ENCODE measurements at places on chromosomes 6 and 20.
A peak's percentile ranks its signal among the peaks of the same experiment; 100 is the strongest.

DNA sequence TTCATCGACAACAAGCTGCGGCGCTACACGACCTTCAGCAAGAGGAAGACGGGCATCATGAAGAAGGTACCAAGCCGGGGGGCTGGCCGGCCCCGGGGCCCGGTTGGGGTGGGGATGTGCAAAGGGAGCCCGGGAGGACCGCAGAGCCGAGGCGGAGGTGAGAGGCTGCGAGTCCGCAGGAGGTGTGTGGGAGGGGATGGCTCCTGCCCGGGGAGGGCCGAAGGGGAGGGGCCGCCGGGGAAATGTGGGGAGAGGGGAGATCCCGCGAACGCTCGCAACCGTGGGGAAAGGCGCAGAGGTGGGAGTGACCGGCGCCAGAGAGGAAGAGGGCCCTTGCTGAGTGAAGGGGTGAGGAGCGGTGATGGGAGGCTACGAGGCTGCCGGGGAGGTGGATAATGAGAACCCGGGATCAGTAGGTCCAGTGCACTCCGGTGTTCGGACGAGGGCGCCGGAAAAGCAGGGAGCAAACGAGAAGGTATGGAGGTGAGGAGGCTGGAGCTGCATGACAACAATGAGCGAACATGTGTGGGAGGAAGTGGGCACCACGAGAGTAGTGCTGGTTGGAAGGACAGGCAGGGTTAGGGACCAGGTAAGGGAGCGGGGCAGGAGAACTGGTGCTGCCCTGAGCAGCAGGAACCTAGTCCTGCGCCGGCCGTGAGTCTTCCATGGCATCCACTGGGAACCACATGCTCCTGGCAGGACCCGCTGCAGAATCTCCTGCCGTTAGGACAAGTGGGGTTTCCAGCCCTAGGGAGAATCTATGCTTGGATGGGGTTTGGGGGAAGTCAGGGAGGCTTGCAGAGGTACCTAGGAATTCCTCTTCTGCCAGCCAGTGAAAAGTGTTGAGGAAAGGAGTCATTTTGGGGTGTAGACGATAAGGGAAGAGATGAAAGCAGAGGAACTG lies 1.3 kb downstream of the SRF start:
- DNase-seq = peak; percentile 49

- DNase-seq = no peak
Measured at GRCh38 chr6:82910395-82910794, 155.2 kb downstream of the UBE3D start.

DNA sequence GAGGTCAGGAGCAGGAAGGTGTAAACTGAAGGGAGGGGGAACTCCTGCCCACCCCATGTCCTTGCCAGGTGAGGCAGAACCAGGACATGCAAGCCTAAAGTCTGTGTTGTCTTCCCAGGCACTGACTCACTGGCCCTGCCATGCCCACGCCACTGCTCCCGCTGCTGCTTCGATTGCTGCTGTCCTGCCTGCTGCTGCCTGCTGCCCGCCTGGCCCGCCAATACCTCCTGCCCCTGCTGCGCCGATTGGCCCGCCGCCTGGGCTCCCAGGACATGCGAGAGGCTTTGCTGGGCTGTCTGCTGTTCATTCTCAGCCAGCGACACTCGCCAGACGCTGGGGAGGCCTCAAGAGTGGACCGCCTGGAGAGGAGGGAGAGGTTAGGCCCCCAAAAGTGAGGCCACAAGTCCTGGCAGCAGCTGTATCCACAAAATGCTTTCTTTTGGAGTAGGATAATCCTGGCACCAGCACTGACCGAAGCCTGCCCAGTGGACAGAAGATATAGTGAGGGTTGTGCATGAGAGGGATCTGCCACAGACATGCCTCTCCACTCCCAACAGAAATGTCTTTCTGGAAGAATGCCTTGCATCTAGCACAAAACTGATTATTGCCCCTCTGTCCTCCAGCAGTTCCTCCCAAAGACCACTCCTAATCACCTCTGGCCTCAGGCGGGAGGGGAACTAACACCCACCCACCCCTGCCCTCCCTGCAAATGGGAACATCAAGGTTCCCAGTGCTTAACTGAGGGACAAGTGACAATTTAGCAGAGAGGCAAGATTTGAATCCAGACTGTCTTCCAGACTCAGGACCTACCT lies 812 bp downstream of the MYMX start:
- DNase-seq = no peak

GRCh38 chr20:48697845-48698491 lies 129.8 kb downstream of the PREX1 start:
- DNase-seq = no peak

DNA sequence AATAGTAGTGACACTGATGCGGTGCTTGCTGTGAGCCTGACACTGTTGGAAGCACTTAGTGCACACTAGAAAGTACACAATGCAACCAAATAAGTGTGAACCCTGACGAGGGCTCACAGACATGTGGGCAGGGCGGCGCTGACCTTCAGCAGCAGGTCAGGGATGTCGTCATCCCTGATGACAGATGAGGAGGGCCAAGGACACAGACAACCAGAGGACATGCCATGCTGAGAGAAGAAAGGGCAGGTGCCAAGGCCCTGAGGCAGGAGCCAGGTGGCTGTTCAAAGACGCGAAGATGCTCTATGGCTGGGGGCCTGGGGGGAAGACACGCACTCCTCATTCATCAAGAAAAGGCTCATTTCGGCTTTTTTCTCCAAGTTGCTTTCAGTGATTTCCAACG lies 176.4 kb upstream of the CST7 start:
- no peak for DNase-seq

DNA sequence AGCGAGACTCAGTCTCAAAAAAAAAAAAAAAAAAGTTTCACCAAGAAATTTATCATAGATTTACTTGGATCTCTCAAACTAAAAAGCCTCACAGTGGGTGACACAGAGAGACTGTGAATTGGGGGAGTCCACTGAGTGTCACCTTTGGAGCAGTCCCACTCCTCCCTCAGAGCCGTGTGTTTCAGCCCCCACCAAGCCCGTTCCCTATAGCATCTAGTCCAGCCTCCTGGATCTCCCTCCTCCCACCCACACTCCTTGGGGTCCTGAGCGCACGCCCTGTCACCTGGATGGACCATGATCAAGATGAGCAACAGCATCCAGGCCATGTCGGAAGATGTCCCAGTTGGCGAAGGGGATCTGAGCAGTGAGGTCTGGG lies 422 bp downstream of the NCR3 start:
- no peak for DNase-seq

DNA sequence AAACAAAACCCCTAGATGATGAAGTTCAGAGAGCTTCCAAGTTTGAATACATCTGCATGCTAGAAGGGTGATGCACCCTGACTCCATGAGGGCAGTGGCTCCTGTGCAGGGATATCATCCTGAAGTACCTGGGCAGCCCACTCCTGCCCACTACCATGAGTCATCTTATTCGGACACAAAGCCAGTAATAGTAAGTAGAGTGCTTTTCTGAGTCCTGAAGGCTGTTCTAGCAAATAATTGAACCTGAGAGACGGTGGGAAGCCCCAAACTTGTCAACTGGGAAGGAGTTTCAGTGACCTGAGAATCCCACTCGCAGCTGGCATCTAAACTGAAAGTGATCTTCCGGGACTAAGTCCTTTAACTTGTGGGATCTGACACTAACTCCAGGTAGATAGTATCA lies 152.9 kb upstream of the COL21A1 start:
- DNase-seq = no peak

GRCh38 chr20:17381724-17382123 lies 149.5 kb downstream of the BFSP1 start:
- DNase-seq = no peak

- no peak for DNase-seq
Measured at GRCh38 chr20:51864967-51865366, 62.6 kb upstream of the SALL4 start.

- no peak for DNase-seq
Measured at GRCh38 chr6:84066536-84066935, 33.0 kb downstream of the MRAP2 start.

GRCh38 chr6:25874822-25875562 lies 949 bp upstream of the SLC17A3 start:
- no peak for DNase-seq

DNA sequence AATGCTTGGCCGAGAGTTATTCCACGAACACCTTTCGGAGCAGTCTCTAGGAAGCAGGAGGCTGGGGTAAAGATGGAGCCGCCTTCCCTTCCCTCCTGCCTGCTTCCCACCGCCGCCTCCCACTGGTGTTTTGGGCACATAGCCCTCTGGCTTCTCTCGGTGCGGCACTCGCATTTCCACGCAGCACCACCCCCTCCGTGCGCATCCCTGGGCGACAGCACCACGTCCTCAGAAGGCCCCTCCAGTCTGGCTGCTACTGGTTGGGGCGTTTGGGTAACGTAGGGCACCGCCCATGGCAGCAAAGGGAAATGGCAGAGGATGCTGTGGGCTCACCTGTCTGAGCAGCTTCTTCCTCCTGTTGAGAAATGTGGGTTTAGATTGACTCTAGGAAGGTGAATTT lies 2.4 kb downstream of the COL20A1 start:
- DNase-seq = no peak

GRCh38 chr20:49938173-49939163 lies 2.3 kb downstream of the RNF114 start:
- no peak for DNase-seq

DNA sequence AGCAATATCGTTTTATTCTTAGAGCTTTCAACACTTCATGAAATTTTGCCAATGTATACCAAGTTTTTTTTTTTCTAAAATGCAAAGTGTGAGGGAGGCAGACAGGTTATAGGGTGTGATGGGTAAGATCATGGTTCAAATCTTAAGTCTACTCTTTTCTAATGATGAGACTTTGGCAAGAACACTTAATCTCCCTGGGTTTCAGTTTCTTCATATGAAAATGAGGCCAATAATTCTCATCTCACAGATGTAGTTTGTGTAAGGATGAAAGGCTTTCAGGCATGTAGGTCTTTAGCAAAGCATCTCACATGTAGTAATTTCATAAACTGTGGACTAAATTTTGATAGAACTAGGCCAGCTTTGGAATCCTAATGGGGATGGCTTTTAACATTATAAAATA lies 457.1 kb downstream of the QKI start:
- no peak for DNase-seq

GRCh38 chr20:31594558-31595379 lies 10.3 kb upstream of the ID1 start:
- DNase-seq = no peak

- DNase-seq = no peak
Measured at GRCh38 chr6:166933396-166933795, 23.0 kb downstream of the RNASET2 start.

GRCh38 chr6:159633196-159633595 lies 59.8 kb downstream of the SOD2 start:
- no peak for DNase-seq

- no peak for DNase-seq
Measured at GRCh38 chr20:25237610-25238318, 10.1 kb upstream of the PYGB start.

DNA sequence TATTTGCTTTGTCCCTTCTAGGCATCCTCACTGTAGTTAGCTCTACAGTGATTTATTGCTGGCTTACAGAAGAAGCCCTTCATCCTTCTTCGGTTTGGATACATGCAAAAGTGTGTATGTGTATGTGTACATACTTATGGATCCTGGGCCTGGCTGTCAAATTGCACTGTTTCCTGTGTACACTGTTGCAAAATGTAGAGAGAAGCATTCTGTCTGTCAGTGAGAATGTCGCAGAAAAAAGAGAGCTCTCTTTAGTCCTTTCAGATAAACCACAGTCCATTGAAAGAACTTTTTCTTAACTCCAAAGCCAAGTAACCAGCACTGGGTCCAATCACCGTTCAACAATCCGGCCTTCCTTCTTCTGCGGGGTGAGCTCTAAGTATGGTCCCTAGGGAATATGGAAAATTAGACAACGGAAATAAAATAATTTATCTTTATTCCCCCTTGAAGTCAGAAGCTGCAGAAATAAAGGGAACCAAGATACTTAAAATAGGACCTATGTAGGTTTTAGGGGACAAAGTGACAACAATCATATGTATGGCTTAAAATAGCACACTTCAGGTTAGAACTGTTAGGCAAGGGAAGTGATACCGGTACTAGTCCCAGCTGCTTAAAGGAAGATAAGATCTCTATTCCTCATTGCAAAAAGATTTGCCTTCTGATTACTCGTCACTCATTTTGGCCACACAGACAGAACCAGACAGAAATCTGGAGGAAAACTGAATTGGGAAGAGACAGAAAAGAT lies 107.0 kb downstream of the CD83 start:
- DNase-seq = no peak

DNA sequence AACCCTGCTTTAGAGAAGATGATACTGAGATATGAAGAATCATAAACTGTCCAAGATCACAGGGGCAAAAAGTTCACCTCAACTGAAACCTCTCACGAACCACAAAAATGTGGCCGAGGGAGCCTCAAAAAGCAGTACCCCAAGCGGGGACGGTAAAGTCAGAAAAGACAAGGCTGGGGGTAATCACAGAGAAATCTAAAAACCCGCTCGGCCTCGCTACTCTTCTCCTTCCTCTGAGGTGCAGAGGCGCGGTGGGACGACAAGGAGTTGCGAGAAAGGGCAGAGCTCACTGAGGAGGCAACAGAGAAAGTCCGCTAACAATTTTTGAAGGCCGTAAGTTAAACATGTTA lies 356 bp upstream of the IRAK1BP1 start:
- DNase-seq = no peak

GRCh38 chr20:3900187-3900604 lies 11.0 kb downstream of the PANK2 start:
- DNase-seq = no peak

DNA sequence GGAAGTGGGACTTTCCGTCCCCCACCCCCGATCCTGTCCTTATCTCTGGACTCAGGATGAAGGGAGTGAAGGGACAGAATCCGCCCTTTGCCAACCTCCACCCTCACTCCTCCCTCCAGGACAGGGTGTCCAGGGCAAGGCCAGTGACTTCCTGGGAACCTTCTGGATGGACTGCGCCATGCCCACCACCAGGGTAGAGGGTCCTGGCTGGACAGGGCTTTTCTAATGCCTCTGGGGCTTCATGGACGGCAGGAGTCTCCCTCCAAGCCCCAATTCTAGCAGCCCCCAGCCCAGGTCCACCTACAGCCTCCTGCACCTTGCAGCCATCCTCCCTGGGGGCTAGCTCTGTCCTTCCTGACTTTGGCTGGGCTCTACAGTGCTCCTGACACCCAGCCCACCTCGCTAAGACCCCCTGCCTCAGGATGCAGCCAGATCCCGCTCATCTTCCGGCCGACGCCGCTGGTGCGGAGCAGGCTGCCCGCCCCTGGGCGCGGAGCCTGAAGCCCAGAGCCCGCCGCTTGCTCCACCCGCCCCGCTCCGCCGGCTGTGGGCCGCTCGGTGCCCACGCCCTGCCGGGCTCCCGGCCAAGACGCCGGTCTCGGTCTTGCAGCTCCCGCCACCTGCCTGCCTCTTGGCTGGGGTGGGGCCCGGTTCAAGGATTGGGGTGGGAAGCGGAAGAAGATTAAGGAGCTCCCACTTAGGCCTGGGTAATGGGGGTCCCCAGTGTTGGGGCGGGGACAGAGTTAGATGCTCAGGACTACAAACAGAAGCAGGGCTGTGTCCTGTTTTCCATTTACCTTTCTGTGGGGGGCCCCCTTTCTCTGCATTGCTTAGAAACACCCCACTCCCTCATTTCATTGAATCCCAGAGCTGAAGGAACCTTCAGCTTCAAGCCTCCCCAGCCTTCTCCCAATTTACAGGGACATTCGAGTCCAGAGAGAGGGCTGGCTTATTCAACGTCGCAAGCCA lies 72.8 kb downstream of the MDGA1 start:
- DNase-seq = no peak

Data from CD4-positive, alpha-beta T cell (primary cell).